ENCODE measurements at places on chromosomes 7 and 10.

- no peak for DNase-seq
These were observed 31.8 kb downstream of the MDFIC start for GRCh38 chr7:114953724-114954123.

- DNase-seq = no peak
These were observed 47.5 kb downstream of the CAMK2B start for GRCh38 chr7:44277851-44278250.

DNA sequence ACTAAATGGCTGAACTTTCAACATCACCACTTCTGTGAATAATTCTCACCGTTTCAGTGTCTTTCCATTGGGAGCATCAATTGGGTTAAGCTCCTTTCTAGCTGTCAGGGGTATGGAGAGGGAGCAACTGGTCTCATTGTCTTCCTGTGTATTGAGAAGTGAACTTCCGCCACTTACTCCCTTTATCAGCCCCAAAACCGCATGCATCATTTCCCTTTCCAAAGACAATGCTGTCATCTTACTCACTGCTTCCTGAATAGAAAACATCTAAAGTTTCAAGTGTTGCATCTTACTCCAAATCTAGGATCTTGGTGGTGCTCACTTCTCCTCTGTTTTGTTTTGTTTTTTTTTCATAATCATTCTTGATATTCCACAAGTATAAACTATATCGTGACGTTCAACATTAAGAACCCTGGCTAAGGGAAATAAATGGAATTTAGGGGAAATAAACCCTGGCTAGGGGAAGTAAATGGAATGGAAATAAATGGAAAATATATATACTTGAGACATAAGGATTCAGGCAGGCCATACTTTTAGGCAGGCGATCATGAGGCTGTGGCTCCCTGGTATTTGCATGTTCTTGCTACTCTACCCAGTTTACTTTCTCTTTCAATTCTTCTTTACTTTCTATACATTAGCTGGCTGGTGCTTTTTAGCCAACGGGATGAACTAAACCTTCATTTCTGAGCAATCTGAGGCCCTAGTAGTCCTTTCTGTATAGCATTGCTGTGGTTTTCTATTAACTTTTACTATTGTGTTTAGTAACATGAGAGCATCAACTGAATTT is 371.9 kb downstream of the BMPER start:
- DNase-seq = no peak

GRCh38 chr7:113424185-113424817 is 305.9 kb upstream of the SMIM30 start:
- no peak for DNase-seq

- DNase-seq = no peak
These were observed 301.7 kb downstream of the TCERG1L start for GRCh38 chr10:131009791-131010190.

DNA sequence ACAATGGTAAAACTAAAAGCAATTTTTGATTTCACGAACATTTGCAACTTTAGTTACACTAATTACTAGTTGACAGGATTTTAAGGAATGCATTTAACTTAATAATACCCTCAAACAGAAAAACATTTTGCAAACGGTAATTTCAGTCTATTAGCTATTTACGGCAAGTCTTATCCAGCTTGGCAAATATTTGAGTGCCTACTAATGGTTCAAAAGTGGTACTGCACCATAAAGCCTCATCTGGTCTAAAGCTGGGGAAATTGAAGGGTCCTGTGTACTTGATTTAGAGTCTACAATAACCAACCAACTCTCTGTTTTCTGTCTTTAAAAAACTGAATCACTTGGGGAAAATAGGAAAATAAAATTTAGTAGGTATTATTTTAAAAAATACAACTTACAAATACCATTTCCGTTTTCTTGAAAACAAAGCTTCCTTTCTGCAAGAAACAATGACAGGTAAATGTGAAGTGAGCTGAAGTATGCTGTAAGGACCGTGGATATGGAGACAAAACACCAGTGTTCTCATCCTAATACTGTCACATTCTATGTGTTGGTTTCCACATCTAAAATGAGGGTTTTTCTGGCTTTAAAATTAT is 142.3 kb downstream of the VPS50 start:
- DNase-seq = no peak

DNA sequence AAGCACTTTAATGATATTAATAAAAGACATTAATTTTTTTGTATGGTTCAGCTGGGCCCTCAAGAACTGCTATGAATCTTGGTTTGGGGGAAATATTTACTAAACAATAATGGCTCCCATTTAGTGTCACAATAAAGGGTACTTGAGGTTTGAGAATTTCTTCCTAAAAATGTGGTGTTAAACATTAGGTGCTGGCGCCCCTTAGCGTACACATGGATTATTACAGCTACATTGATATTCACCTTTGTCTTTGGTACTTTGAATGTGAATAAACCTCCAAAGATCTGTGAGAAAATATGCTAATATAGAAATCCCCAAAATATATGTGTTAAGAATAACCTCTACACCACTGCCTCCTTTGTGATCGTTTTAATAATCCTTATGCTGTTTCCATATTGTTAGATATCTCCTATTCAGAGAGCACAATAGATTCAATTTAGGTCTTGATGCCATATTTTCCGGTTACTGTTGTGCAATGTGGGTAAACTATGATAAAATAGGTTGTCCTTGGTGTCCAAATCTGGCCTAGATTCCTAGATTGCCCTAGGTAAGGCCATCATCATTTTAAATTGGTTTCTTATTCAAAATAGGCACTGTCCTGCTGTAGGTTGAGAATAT is 161.8 kb upstream of the CACNA2D1 start:
- DNase-seq = no peak

- DNase-seq = no peak
These were observed 29.7 kb downstream of the TMEM248 start for GRCh38 chr7:66950763-66951162.

- DNase-seq = no peak
These were observed 196.1 kb upstream of the PRSS1 start for GRCh38 chr7:142553216-142553615.

DNA sequence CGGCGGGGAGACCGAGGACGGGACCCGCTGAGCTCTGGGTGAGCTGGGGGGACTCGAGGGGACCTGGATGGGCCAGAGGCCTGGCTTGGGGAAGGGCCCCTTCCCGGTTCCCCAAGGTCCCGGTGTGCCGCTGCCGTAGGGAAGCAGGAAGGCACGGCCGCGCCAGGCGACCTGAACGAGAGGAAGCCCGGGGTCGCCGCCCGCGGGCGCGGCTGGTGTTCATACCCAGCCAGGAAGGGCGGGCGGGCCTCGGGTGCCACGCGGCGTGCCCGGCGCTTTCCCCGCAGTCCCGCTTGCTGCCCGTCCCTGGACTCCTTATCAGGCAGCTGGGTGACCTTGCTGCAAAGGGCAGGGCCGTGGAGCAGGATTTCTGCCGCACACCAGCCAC is 38.0 kb downstream of the ZNF777 start:
- no peak for DNase-seq

- no peak for DNase-seq
These were observed 81.8 kb downstream of the ZNF277 start for GRCh38 chr7:112288301-112288700.

GRCh38 chr10:1015688-1016087 is 10.0 kb downstream of the IDI2 start:
- no peak for DNase-seq

DNA sequence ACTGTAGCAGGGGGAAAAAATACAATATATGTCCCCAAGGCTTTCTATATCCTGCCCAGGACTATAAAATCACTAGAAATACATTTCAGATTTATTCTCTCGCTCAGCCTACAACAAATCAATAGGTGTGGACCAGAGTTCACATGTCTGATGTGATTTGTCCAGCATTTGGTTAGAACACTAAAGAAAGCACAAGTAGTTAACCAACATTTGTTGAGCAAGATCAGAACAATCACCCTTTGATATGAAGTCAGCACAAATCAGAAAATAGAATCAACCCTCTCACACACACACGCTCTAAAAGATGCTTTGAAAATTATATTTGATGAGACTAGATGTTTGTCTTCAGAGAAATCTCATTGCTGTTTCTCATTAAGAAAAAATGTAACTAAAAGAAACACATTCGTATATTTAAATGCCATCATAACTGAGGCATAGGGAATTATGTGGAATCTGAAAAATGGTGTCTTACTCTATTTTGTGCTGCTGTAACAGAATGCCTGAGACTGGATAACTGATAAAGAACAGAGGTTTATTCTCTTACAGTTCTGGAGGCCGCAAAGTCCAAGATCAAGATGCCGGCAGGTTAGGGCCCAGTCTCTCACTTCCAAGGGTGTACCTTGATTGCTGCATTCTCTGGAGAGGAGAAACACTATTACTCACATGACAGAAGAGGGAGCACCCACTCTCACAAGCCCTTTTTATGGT is 10.5 kb downstream of the AKR1D1 start:
- DNase-seq = no peak

GRCh38 chr10:98460837-98461499 is 14.2 kb upstream of the HPS1 start:
- no peak for DNase-seq

Data from effector memory CD8-positive, alpha-beta T cell (primary cell).